ENCODE measurements at places on chromosomes 2 and 18. TPM values are rescaled to one million over a fixed set of nuclear protein-coding genes. Genes with fewer than 3 reads are reported as not detected.
A peak's percentile ranks its signal among the peaks of the same experiment; 100 is the strongest.

Gene CFAP210
- total RNA-seq = not detected

Gene TSPYL6
- not detected for total RNA-seq

Gene ADCYAP1
- not detected for total RNA-seq

Gene REG1B
- total RNA-seq = not detected

Gene NAT8
- not detected for total RNA-seq

Gene PDE11A
- not detected for total RNA-seq

Gene SPATS2L
- 53.9 TPM for total RNA-seq

GRCh38 chr2:239779584-239779983 is 245.6 kb downstream of the NDUFA10 start:
- no peak overlapping the region for H3K4me3 ChIP-seq
- no peak for DNase-seq

DNA sequence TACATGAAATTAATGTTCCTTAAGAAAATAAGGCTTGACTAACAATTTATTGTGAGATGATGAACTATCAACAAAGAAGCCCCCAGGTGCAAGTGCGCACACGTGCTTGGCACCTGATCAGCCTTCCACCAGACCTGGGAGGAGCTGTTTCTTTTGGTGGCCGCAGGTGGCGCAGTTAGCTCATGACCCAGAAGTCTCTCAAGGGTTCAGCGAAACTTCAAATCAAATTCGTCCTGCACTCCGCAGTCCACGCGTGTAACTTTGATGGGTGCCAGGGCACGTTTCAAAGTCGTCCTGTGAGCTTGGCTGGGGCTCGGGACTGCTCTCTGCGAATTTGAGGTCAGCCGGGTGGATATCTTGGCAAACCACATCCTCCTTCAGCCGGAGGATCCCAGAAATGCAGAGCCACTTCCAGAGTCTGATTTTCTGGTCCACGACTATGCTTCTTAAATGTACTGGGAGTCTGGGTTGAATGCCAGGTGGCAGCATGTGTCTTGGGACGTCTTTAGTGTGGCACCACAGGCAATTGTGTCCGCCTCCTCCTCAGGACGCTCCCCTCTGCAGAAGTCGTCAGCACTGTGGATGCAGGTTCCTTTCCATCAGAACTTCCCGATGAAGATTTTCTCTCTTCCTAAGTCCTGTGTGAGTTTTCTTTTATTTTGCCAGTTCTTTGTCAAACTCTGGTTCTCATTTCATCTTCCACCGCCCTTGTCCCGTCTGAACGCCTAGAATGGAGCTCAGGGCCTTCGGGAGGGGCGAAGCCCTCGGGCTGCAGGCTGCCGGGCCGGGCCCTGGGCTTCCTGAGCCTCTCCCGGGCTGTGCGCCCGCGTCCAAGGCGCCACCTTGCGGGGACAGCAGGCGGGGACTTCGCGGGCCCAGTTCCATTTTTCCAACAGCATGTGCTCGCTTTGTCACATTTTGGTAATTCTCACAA is 61.3 kb upstream of the RAPGEF4 start:
- peaks cover 3% of the 10 kb centered on the region for H3K4me1 ChIP-seq
- DNase-seq = peak; percentile 25
- H3K4me3 ChIP-seq = no peak overlapping the region
- peaks cover 2% of the 10 kb centered on the region for H3K27me3 ChIP-seq

DNA sequence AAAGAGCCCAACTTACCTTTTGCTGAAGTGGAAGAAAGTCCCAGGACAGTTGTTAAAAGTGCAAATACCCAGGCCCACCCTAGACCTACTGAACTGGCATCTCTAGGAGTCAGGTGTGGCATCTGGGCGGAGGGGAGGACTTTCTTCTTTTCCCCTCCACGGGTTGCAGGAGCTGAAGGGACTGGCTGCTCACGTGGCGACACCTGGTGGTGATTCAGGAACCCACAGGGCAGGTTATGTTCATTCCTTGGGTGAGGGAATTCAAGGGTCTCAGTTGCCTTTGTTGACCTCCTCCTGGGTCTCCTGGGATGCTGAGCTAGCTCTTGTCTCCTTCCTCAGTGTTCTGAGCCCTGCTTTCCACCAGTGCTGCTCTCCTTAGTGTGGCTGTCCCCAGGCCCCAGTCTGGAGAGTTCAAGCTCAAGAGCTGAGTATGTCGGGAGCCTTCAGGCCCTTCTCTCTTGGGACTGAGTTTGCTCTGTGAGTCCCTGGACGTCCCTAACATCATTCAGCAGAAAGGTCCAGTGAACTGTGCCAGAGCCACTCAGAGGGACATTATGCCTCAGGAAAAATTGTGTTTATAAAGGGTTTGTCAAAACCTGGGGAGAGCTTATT is 56.9 kb downstream of the DYSF start:
- no peaks in the 10 kb centered on the region for H3K36me3 ChIP-seq
- H3K4me1 ChIP-seq = no peaks in the 10 kb centered on the region
- peak; percentile 77 for DNase-seq
- H3K27ac ChIP-seq = no peak overlapping the region

- no peak for DNase-seq
- no peak overlapping the region for H3K27ac ChIP-seq
- no peaks in the 10 kb centered on the region for H3K4me1 ChIP-seq
- no peak overlapping the region for H3K4me3 ChIP-seq
Measured at GRCh38 chr18:36451454-36452251, 154.1 kb downstream of the FHOD3 start.

GRCh38 chr2:158755310-158756087 is 39.6 kb upstream of the DAPL1 start:
- H3K27me3 ChIP-seq = peaks cover 7% of the 10 kb centered on the region
- no peak overlapping the region for H3K27ac ChIP-seq
- H3K36me3 ChIP-seq = no peaks in the 10 kb centered on the region
- no peak overlapping the region for H3K4me3 ChIP-seq
- no peaks in the 10 kb centered on the region for H3K4me1 ChIP-seq

- H3K27me3 ChIP-seq = no peaks in the 10 kb centered on the region
- no peak overlapping the region for H3K27ac ChIP-seq
- H3K4me3 ChIP-seq = no peak overlapping the region
Measured at GRCh38 chr2:223365158-223365679, 236.9 kb downstream of the SCG2 start.

GRCh38 chr18:43661570-43661969 is 384.3 kb upstream of the SYT4 start:
- no peaks in the 10 kb centered on the region for H3K36me3 ChIP-seq
- H3K4me3 ChIP-seq = no peak overlapping the region
- H3K27ac ChIP-seq = no peak overlapping the region
- no peaks in the 10 kb centered on the region for H3K4me1 ChIP-seq
- no peaks in the 10 kb centered on the region for H3K27me3 ChIP-seq
- DNase-seq = no peak

DNA sequence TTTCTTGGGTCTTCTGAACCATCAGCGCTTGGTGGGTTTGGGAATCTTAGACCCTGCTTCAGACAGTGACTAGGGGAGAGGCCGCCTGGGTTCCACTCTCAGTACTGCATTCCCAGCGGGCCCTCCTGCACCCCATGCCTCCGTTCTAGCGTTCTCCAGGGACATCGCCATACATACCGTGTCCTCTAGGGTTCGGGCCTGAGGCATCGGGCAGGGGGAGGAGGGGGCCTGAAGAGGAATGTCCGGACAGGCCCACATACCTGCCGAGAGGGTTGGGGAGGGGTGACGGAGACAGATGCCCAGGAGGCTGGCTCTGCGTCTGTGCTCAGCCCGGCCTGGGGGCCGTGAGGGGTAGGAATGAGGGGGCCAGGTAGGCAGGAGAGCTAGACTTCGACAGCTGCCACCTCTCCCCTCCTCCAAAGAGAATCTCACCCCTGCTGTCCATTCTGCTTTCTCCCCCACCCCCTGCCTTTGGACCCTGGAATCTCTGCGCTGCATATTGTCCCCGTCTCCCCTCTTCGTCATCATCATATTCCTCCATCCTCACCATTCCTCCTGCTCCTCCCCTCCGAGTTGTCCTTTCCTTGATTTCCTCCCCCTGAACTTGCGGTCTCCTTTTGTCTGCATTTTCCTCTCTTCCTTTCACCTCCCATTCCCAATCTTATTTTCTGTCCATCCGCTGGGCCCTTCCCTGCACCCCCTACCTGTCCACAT is 7.8 kb upstream of the WNT10A start:
- H3K27me3 ChIP-seq = peaks cover 75% of the 10 kb centered on the region
- no peak overlapping the region for H3K27ac ChIP-seq
- no peaks in the 10 kb centered on the region for H3K36me3 ChIP-seq
- H3K4me1 ChIP-seq = peaks cover 11% of the 10 kb centered on the region
- H3K4me3 ChIP-seq = no peak overlapping the region

GRCh38 chr2:156005531-156005930 is 327.0 kb downstream of the NR4A2 start:
- H3K4me1 ChIP-seq = no peaks in the 10 kb centered on the region
- no peak for DNase-seq
- H3K27me3 ChIP-seq = no peaks in the 10 kb centered on the region
- H3K36me3 ChIP-seq = no peaks in the 10 kb centered on the region
- H3K27ac ChIP-seq = no peak overlapping the region

GRCh38 chr2:189217541-189217940 is 38.0 kb upstream of the COL5A2 start:
- H3K36me3 ChIP-seq = no peaks in the 10 kb centered on the region
- H3K27me3 ChIP-seq = no peaks in the 10 kb centered on the region
- DNase-seq = no peak
- no peak overlapping the region for H3K27ac ChIP-seq

DNA sequence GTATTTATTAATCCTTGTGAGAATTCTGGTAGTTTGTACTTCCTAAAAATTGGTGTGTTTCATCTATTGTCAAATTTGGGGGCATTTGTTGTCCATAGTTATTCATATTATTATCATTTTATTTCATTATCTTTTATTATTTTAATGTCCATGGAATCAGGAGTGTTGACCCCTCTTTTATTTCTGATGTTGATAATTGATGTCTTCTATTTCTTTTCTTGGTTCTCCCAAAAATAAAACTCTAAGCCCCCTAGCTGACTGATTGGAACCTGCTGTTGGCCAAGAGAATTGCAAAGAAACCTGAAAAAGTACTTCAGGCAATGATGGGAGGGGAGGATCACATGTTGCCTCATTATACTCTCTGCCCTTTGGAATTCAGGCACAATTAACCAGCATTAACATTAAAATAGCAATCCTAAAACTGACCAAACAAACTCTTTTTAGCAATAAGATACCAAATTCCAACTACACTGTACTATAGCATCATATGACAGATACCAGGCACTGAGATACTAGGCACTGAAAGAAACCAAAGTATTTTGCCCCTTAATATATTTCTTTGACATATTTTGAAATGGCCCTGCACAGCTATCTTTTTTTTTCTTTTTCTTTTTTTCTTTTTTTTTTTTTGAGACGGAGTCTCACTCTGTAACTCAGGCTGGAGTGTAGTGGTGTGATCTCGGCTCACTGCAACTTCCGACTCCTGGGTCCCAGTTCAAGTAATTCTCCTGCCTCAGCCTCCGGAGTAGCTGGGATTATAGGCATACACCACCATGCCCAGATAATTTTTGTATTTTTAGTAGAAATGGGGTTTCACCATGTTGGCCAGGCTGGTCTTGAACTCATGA is 1097.2 kb upstream of the CNTNAP5 start:
- no peaks in the 10 kb centered on the region for H3K27me3 ChIP-seq
- no peaks in the 10 kb centered on the region for H3K4me1 ChIP-seq
- H3K27ac ChIP-seq = no peak overlapping the region

- H3K4me3 ChIP-seq = no peak overlapping the region
- H3K4me1 ChIP-seq = peaks cover 29% of the 10 kb centered on the region
- DNase-seq = no peak
- H3K36me3 ChIP-seq = no peaks in the 10 kb centered on the region
- H3K27ac ChIP-seq = no peak overlapping the region
- H3K27me3 ChIP-seq = no peaks in the 10 kb centered on the region
Measured at GRCh38 chr2:85433511-85434089, 15.1 kb downstream of the SH2D6 start.

- H3K27me3 ChIP-seq = peaks cover 10% of the 10 kb centered on the region
- H3K4me1 ChIP-seq = peaks cover 32% of the 10 kb centered on the region
- no peaks in the 10 kb centered on the region for H3K36me3 ChIP-seq
- peak; percentile 62 for DNase-seq
Measured at GRCh38 chr2:147331790-147332419, 512.9 kb upstream of the ACVR2A start.

- no peaks in the 10 kb centered on the region for H3K36me3 ChIP-seq
- no peak overlapping the region for H3K27ac ChIP-seq
- H3K4me1 ChIP-seq = peaks cover 11% of the 10 kb centered on the region
- DNase-seq = no peak
Measured at GRCh38 chr2:187051350-187051749, 202.4 kb upstream of the ZSWIM2 start.

DNA sequence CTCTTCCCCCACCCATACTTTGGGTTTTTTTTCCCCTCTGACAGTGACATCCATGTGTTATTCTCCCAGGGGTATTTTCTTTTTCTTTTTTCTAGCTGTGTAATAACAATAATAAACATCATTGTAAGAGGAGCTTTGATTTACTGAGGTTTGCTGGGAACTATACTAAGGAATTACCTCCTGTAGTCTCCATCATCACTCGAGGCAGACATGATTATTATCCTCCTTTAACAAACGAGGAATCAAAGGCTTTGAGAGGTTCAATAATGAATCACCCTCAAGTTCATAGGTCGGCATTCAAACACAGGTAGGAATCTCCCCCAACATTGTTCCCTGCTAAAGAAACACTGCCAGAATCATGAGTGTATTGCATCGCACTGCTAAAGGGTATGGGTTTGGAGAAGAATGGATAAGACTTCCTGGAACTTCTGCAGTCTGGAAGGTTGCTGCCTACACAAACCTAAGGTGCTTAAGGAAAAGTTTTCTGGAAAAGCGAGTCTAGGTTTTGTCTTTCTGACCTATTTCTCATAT is 260.2 kb upstream of the SESTD1 start:
- no peaks in the 10 kb centered on the region for H3K36me3 ChIP-seq
- no peak overlapping the region for H3K4me3 ChIP-seq
- H3K27ac ChIP-seq = no peak overlapping the region
- DNase-seq = no peak
- H3K27me3 ChIP-seq = no peaks in the 10 kb centered on the region

DNA sequence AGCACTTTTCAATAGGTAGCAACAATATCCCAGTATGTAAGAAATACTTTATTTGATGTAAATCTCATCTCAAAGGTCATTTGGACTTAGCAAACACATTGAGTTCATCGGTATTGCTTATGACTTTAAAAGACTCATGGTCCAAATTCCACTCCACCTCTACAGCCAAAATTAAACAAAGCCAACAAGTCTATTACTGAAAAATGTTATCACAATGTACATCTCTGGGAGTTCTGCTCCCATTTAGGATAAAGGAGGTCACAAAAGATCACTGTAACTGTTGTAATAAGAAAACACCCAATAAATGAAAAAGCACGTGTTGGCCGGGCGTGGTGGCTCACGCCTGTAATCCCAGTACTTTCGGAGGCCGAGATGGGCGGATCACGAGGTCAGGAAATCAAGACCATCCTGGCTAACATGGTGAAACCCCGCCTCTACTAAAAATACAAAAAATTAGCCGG is 50.0 kb downstream of the ESCO1 start:
- no peaks in the 10 kb centered on the region for H3K27me3 ChIP-seq
- H3K36me3 ChIP-seq = peaks cover 47% of the 10 kb centered on the region
- H3K27ac ChIP-seq = no peak overlapping the region
- no peak overlapping the region for H3K4me3 ChIP-seq
- no peaks in the 10 kb centered on the region for H3K4me1 ChIP-seq

DNA sequence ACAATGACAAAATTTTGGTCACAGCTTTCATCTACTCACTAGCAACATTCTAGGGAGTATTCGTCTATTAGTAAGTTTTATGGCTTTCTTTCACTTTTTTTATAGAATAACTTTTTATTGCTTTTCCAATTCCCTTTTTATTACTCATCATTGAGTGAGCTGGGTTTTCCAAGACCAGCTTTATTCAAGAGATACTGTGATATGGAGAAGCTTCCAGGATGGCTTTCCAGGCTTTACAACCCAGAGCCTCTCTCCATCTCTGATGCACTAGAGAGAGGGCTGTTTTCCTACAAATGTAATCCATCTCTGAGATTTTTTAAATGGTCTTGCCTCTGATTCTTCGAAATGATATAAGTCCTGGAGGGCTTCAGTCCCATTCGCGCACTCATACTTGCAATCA is 118.3 kb downstream of the LDLRAD4 start:
- H3K27ac ChIP-seq = no peak overlapping the region
- no peak overlapping the region for H3K4me3 ChIP-seq
- H3K4me1 ChIP-seq = no peaks in the 10 kb centered on the region
- H3K27me3 ChIP-seq = peaks cover 3% of the 10 kb centered on the region
